ENCODE measurements at places on chromosomes 4 and X.

DNA sequence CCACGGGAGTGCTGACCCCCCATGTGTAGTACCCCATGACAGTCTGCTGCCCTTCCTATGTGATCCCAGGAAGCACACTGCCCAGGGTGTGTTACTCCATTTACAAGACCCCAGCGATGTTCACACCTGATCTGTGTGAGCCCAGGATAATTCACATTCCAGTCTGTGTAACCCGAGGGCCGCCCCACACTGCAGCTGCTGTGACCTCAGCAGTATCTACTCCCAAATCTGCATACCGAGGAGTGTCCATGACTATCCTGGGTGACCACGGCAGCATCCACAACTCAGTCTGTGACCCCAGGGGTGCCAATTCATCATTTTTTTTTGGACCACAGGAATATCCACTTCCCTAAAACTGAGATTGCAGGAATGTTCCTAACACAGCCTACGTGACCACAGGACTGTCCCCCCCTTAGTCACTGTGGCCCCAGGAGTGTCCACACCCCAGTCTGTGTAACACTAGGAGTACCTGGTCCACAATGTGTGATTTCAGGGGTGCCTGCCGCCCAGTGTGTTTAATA lies 7.8 kb upstream of the GLOD5 start:
- DNase-seq = no peak

DNA sequence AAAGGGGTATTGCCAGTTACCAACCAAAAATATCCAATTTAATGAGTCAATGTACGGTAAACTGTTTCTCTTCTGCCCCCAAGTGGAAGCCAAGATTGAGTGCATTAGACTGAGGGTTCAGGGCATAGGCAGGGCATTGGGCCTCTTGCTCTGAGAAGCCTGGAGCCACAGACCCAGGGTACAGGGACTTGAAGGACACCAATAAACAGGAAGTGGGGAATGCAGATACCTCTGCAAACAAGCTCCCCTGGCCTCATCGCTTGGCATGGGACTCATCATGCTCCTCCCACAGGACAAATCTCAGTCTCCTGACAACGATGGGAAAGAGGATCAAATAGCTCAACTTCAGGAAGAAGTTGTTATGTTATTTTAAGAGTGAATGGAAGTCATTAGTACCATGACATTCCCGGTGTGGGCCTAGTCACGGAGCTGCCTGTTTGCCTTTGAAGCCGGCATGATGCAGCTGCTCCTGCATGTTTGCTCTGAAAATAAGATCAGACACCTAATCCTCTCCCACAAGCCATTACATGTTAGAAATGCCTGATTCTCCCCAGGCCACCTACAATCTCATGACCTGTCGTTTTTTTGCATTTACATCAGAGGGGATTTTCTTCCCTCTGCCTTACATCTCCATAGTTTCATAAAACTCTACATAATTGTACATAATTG lies 224.2 kb downstream of the RCHY1 start:
- DNase-seq = no peak

- DNase-seq = no peak
Measured at GRCh38 chrX:81120258-81120935, 81.3 kb downstream of the HMGN5 start.

GRCh38 chr4:145984563-145984962 lies 45.9 kb upstream of the ZNF827 start:
- DNase-seq = no peak

DNA sequence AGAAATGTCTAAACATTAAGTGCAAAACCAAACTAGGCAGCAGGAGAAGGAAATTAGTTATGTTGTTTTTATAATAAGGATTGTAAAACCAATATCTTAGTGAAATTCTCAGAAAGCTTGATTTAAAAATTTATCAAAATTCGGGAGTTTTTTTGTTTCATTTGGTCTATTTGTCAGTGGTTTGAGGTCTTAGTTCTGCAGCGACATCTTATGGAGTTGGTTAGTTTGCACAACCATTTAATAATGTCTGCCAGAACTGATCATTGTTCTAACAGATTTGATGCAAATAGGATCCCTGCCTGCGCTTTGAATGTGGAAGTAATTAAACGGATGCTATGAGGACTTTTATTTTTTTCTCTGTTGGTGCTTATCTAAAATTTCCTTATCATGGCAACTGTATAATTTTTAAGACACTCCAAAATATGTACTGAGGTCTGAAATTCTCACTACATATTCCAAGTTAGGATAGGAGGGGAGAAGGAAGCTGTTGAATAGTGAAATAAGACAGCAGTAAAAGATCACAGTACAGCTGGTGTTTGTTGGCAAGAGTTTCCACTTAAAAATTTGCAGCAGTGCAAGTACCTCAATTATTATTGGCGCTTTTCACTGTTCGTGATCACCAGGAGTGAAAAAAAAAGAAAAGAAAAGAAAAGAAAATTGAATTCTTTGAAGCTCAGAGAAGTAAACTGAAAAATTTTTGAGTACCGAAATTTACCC lies 2521.4 kb downstream of the ARAP2 start:
- no peak for DNase-seq

GRCh38 chrX:3443184-3443583 lies 96.7 kb upstream of the MXRA5 start:
- no peak for DNase-seq

- DNase-seq = peak; percentile 31
Measured at GRCh38 chr4:37666625-37667071, 19.5 kb downstream of the RELL1 start.

DNA sequence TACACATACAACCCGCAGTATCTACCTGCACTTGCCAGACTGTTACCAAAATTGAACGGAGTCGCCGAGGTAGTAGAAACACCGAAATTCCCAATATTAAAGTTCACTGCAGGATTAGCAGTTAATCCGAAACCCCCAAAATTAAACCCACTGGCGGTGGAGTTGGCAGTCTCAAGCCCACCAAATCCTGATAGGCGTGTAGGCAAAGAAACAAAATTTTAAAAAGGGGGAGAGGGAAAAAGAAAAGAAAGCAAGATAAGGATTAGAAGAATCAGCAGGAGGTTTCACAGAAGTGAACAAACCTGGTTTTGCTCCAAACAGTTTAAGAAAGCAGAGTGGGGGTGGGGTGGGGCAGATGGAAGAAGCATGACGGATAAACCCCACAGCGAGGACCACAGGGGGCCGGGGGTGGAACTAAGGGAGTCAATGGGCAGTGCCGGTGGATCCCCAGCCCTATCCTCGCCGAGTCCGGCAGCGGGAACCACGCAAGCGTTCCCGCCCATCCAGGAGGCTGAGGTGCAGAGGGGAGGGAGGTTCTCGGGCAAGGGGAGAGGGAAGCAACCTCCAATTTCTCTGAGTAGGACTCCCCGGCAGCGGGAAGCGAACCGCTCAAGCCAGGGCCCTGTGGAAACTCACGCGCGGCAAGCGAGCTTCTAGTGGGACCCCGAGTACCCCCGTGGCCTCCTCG lies 599 bp downstream of the NUP54 start:
- DNase-seq = peak; percentile 69

- peak; percentile 62 for DNase-seq
Measured at GRCh38 chr4:147590249-147590920, 26.8 kb upstream of the TMEM184C start.

GRCh38 chrX:72121383-72121782 lies 10.3 kb downstream of the RTL5 start:
- DNase-seq = peak; percentile 23

DNA sequence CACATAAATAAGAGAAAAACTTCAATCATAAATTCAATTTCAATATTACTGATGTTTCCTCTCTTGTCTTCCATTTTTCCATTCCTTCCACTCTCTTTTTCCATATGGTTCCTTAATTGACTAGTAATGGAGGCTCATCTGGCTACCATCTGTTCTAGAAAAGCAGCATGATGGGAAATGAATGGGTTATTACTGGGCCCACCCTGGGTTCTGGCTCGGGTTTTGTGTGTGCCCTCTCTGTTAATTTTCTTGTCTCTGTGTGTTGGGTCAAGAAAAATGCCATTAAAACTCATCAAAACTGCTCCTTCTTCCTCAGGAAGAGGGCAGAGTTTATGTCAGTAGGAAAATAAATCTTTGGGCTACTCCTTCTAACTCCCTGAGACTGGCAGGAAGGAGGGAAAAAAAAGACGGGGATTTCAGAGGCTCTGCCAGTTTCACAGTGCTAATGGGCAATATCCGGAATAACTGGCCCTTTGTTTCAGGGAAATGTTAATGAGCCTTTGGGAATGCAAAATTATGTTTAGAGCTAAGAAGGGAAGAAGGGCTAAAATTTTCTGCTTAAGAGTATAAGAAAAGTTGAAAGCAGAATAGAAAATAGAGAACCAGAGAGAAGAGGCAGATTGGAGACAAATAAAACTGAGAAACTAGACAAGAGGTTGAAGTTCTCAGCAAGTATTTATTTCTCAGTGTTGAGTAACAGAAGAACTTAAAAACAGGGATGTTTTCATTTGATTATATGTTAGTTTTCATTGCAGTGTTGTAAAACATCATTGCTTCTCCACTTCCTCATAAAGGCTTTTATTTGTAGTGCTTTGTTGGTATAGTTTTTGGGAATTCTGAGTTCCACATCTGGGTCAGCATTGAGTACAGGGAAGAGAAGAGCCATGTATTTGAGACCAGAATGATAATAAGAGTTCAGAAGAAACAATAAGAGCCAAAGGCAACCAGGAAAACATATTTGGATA lies 19.7 kb downstream of the GABRB1 start:
- no peak for DNase-seq

DNA sequence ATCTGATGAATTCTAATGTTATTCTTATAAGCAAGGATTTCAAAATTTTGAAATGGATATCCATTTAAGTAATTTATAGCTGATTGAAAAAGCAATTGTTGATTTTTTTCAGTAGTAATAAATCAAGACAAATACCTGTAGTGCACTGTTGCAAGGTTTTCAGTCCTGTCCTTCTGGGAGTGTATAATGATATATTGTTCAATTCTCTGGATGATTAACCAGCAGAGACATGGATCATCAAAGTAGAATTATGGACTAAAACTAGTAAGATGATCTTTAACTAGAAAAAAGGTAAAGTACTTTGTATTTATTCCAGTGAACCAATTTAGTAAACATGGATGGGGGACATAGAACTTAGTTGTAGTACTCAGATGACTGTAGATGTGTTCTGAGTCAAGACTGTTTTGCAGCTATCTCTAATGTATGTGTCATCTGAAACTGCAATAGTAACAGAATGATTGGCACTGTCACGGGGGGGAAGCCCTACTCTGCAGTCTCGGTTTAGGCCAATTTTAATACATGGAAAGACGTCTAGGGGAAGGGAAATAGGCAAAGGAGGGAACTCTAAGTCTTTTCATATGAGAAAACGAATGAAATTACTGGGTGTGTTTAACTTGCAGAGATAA lies 121.9 kb downstream of the GLRA3 start:
- peak; percentile 19 for DNase-seq

All from activated CD4-positive, alpha-beta T cell treated with anti-CD3 and anti-CD28 coated beads for 48 hours (primary cell).